ENCODE measurements at places on chromosomes 5 and 9. TPM values are rescaled to one million over a fixed set of nuclear protein-coding genes. Genes with fewer than 3 reads are reported as not detected.

- no peak for ATAC-seq
Observed at GRCh38 chr5:15069407-15069905, 197.9 kb upstream of the ANKH start.

GRCh38 chr9:38022995-38023394 lies 46.0 kb downstream of the SHB start:
- ATAC-seq = no peak

DNA sequence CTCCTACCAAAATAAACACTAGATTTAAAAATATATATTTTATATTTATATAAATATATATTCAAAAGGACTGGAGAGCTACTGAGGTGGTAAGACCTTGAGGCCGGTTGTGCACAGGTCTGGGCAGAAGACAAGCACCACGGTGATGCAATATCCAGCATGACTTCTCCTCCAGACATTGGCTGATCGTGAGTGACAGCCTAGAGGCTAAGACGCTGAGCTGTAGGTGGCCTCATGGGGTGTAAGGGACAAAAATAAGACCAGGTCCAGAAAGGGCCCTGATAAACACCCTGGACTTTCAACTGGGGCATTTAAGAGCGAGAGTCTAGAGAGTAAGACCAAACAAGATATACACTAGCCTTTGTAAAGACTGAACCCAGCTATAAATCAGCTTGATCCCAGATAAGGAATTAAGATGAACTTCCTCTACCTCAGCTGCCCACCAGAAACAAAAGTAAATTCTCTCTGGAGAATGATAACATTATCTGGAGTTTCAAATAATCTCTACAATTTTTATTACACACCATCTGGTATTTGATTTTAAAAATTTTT lies 14.2 kb upstream of the C5orf47 start:
- no peak for ATAC-seq

- ATAC-seq = peak; percentile 35
Observed at GRCh38 chr9:128421482-128421996, 882 bp downstream of the CERCAM start.

DNA sequence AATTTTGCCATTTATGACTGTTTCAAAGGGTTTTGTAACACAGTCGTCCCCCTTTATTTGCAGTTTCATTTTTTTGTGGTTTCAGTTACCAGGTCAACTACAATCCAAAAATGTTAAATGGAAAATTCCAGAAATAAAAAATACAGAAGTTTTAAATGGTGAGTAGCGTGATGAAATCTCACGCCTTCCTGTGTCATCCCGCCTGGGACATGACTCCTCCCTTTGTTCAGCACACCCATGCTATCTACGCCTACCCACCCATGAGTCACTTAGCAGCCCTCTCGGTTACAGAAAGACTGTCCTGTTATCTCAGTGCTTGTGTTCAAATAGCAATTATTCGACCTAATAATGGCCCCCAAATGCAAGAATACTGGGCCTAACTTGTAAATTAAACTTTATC lies 765.3 kb upstream of the ADAMTS16 start:
- ATAC-seq = no peak

- peak; percentile 86 for ATAC-seq
Observed at GRCh38 chr9:130433168-130433946, 11.4 kb upstream of the ASS1 start.

- ATAC-seq = no peak
Observed at GRCh38 chr5:122730037-122730436, 44.8 kb upstream of the SNX2 start.

- no peak for ATAC-seq
Observed at GRCh38 chr9:13318027-13318426, 38.5 kb upstream of the MPDZ start.

DNA sequence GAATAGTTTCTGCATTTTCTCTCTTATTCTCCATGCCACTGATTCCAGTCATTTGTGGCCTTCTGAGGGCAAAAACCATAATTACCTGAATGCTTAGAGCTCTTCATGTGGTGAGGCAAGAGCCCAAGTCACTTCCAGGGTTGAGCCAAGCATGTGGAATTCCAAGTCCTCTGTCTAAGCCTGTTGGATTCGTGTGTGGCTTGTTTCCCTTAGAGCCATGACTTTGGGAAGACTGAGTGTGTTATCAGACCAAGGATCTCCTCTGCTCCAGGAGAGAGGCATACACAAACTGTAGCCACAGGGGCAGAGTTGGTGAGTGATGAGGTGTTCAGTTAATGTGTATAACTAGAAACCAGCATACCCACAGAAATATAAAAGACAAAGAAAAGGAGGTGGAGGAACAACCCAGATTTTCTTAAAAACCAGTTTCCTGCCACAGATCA lies 27.1 kb downstream of the SLC22A5 start:
- no peak for ATAC-seq

RMRP gene
- 1,650 TPM for total RNA-seq

CREBRF gene
- 61.7 TPM for total RNA-seq

SLC6A19 gene
- total RNA-seq = not detected

SMIM32 gene
- total RNA-seq = not detected

Measured in gastroesophageal sphincter (tissue), 4 donors.